ENCODE measurements at places on chromosomes 2 and 18.

- DNase-seq: no peak
Observed at GRCh38 chr2:69618362-69618761, 25.2 kb downstream of the AAK1 start.

DNA sequence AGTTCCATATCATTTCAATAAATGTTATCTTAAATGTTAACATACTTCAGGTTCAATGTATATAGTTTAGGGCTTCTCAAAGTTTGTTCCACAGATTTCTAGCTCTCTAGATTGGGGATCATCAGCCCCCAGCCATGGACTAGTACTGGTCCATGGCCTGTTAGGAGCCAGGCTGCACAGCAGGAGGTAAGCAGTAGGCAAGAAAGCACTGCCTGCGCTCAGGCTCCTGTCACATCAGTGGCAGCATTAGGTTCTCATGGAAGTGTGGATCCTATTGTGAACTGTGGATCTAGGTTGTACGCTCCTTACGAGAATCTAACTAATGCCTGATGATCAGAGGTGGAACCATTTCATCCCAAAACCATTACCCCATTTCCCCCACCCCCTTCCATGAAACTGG is 531.1 kb downstream of the PARD3B start:
- no peak for DNase-seq

GRCh38 chr2:40332191-40332826 is 119.6 kb downstream of the SLC8A1 start:
- no peak for DNase-seq

DNA sequence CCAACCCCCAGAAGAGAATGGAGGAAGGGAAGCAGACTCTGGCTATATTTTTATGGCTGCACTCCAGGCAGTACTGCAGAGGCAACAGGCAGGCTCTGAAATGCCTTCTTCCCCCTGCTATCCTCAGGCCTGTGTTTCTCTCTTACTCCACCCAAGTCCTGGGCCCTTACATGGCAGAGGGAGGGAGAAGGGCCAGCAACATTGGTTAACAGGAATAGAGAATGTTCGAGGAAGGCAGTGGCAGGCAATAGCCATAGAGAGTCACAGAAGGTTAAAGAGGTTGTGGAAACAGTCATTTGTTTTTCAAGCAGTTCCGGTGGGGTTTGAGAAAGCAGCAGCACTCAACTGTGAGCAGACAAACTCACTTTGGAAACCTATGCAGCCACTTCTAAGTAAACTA is 15.1 kb upstream of the DARS1 start:
- no peak for DNase-seq

DNA sequence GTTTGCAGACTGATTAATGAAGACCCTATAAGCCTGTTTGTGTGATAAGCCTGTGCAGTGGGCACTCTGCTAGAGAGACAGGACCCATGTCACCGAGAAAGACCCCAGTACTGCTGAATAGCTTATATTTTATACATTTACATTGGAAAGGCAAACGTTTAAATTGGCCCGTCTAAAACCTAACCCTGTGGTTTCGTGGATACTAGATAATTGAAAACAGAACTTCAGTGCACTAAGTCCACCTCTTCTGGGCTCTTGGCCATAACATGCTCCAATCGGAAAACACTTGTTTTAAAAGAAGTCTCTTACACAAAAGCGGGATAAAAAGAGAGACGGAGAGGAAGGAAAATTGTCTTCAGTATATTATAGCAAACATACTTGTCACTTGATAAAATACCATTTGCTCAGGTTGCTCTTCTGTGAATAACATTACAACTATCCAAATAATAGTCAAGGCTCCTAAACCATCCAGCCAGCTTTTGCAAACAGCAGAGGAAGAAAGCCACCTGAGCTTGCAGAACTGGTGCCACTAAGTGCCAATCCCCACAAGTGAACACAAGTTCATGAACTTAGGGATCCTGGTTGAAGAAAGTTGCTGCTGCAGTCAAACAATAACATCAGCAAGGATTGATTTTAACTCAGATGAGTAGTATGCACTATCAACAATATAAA is 218.4 kb upstream of the FN1 start:
- no peak for DNase-seq

All from NCI-H1417 treated with DMSO at 0.1 percent for 48 hours (cell line).